ENCODE measurements at places on chromosomes 6 and 20.

DNA sequence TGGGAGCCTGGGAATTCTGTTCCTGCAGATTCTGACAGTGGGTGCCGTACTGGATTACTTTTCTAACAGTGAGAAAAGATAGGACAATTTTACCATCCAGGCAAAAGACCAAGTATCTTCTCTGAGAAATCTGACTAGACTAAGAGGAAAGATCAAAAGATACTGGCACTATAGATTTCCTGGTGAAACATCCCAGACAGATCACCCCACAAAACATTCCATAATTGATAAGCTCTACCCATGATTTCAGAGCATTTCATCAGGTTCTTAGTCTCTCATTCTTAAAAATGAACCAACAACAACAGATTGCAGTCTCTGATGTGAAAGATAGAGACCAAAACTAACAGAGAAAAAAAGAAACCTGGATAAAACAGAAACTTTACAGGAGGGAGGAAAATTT, 13.6 kb upstream of the UBR2 start:
- DNase-seq, result no peak

DNA sequence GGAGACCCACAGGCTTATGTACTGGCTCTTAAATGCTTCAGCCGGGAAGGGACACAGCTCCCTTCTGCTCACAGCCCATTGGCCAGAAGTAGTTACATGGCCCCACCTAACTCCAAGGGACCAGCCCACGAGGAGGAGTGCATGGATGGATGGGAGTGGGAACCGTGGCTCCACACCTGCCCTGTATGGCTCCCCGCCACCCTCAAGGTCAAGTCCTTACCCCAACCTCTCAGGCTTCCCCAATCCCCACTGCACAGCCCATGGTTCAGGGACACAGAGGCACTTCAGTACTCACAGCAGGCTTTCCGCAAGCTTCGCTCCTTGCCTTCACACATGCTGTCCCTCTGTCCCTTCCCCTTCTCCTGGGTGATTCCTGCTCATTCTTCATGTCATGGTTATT, 137.9 kb upstream of the KCNG1 start:
- DNase-seq, result no peak

GRCh38 chr6:113645986-113646385, 211.2 kb upstream of the MARCKS start:
- DNase-seq, result no peak

DNA sequence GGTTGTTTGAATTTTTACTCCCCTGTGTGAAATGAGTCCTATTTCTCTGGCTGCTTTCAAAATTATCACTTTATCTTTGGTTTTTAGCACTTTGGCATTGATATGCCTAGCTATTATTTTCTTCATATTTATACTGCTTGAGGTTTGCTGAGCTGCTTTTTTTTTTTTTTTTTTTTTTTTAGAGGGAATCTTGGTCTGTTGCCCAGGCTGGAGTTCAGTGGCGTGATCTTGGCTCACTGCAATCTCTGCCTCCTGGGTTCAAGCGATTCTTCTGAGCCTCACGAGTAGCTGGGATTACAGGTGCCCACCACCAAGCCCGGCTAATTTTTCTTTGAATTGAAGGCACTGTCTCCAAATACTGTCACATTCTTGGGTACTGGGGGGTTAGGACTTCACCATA, 40.6 kb downstream of the STXBP5 start:
- DNase-seq, result no peak

GRCh38 chr20:36823121-36823520, 49.6 kb upstream of the DSN1 start:
- no peak for DNase-seq

- no peak for DNase-seq
Measured at GRCh38 chr20:50977066-50978021, 18.7 kb downstream of the MOCS3 start.

- DNase-seq, result no peak
Measured at GRCh38 chr6:117397536-117398227, 28.1 kb downstream of the ROS1 start.

GRCh38 chr20:53255102-53255710, 283.0 kb downstream of the TSHZ2 start:
- no peak for DNase-seq

DNA sequence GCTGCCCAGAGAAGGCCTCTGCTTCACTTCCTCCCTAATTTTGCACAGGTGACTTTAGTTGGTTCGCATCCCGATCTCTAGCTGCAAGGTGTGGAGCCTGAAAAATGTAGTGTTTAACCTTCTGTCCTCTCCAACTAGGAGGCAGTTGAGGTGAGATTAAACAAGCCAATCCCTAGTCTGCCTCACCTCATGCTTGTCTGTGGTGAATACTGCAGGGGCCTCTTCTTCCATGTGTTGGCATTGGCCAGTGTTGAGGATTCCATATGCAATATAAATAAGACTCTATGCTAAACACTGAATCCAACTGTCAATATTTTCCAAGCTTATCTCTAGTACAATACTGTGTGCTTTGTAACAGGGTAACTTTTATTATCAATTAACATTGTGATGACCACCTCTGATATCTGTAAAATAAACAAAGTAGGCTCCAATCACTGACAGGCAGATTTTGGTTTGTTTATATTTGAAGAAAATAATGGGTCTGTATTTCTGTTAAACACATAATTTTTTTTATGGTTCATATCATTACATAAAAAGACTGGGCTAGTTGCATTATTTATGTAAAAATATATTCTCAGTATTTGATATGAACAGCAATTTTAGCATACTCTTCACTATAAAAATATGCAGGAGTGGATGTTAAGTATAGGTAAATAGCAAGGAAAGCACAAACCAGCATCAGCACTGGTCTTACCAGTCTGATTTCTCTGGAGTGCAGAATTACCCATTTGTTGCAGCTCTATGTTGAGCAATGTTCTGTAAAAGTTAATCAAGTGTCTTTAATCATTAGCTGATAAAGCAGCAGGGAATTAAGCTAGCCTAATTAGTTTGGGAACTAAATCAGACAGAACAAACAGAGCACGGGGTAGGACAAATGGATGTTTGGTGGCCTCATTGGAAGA, 74.0 kb downstream of the ANKRD6 start:
- DNase-seq, result no peak

DNA sequence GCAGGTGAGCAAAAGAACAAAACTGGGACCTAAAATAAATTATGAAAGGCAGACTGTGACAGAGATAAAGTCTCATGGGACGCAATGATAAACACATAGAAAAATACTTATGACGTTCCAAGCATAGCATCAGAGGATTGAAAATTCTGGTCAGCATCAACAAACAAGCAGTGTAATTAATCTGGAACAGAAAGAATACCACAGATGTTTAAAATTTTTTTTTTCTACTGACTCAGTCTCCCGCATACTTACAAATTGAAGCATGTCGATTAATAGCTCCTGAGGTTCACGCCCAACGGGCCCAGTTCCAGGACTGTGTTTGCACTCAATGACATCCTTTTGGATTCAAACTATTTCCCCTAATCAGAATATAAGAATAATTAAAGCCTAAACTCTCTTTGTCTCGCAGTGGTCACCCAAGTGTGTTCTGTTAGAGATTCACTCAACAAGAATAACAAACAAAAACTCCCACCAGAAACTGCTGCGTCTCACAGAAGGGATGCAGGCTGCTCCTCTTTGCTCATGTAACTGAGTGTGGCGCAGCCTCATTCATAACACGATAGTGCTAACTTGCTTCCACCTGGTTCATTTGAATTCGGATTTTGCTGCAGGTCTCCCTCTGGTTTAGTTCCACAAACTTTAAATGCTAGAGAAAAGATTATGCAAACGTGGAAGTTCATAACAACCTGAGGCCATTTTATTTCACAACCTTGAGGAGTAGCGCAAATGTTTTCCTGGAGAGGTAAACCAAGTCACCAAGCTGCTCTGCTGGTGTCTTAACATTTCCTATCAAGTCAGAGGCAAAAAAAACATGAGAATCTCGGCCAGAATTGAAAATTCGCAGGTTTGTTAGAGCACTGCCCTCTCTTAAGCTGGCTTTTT, 69.0 kb upstream of the CITED2 start:
- DNase-seq, result no peak

GRCh38 chr6:120056085-120056484, 706.5 kb upstream of the MAN1A1 start:
- DNase-seq, result no peak

DNA sequence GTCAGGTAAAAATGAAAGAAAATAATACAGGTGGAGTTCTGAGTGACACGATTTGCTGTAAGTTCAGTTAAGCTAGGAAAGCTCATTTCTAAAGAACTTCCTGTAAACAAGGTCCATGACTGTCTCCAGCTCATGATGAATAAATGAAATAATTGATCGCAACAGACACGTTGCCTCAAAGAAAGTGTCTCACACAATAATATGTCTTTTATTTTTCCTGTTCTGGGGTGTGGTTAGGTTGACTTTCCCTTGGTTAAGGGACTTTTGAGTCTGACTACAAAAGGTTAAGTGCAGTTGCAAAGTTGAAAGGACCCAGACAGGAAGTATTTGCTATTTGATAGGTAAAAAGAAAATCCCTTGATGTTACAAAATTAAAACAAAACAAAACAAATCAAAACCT, 304.2 kb upstream of the PRDM1 start:
- DNase-seq, result no peak

DNA sequence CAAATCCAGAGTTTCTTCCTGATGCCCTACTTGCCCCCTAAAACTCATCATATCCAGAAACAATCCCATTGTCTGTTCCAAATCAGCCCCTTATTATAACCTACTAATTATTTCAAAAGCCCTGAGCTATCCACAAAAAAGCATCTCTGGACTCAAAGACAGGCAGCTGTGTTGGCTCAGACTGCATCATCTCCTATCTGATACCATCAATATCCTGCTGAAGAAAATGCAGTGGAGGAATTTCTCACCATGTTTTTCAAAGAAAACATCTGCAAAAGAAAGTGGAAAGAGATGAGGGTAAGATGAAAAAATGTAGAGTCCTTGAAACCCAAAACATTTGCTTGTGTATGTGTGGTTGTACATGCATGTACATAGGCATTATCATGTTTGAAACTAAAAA, 153.0 kb upstream of the DEFB112 start:
- no peak for DNase-seq

DNA sequence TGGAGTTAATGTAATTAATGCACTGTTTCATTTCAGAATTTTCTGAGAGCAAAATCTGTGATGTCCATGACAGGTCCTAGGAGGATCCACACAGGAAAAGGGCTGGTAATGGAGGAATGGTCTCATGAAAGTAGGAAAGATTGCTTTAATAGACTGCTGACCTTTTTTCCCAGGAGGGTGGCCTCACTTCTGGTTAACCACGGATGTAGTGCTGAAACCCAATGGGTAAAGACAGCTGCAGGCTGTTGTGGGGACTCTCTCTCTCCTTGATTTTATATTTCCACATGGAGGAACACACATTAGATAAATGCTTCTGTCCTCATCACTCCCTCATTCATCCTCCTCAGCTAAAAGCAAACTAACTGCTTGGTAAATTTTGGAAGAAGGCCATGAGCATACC, 23.6 kb upstream of the RIPOR2 start:
- DNase-seq, result no peak

DNA sequence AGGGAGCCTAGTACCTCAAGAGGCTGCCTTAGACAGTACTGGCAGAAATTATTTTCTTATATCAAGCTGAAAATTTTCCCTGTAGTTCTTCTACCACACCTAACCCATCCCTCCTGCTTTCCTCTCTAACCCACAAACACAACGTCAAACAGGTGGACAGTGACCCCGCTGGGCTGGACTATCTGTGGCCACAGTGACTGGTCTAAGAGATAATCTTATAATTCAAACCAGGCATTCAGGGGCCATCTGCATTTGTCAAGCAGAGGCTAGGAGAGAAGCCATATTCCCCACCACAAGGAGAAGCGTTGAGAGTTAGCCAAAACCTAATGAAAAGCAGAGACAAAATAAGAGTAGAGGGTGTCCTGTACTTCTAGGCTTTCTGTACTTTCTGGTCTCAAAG, 8.2 kb downstream of the HDDC2 start:
- DNase-seq, result no peak

- DNase-seq, result no peak
Measured at GRCh38 chr6:38974389-38975151, 74.0 kb upstream of the GLP1R start.

- DNase-seq, result no peak
Measured at GRCh38 chr6:28160233-28160632, 18.6 kb downstream of the ZKSCAN8 start.

Measured in D341Med (cell line).